ENCODE measurements at places on chromosomes 7 and 10.

- no peak for DNase-seq
- H3K4me3 ChIP-seq = no peak overlapping the region
- no peaks in the 10 kb centered on the region for H3K4me1 ChIP-seq
- no peaks in the 10 kb centered on the region for H3K36me3 ChIP-seq
- no peak overlapping the region for H3K27ac ChIP-seq
These were observed 46.1 kb upstream of the MTPN start for GRCh38 chr7:136023134-136023869.

- H3K27me3 ChIP-seq = no peaks in the 10 kb centered on the region
- no peaks in the 10 kb centered on the region for H3K36me3 ChIP-seq
- DNase-seq = no peak
- no peak overlapping the region for H3K27ac ChIP-seq
These were observed 69.0 kb downstream of the HACD1 start for GRCh38 chr10:17548162-17548561.

DNA sequence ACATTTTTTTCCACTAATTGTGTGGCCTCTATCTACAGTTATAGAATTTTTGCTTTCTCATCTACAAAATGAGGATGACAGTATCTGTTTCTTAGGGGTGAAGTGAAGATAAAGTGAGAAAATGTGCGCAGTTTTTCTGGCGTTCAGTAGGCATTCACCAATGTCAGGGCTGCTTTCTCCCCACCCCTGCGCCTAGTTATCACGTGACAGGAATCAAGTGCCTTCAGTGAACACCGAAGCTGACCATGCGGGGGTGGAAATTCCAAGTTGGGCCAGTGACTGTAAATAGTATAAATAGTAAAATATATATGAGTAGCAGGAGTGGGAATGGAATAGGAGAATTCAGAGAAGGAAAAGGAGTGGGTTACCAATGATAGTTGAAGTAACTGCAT, 77.4 kb downstream of the TAF3 start:
- H3K4me1 ChIP-seq = no peaks in the 10 kb centered on the region
- H3K27ac ChIP-seq = no peak overlapping the region
- no peak for DNase-seq
- no peaks in the 10 kb centered on the region for H3K36me3 ChIP-seq
- H3K4me3 ChIP-seq = no peak overlapping the region

DNA sequence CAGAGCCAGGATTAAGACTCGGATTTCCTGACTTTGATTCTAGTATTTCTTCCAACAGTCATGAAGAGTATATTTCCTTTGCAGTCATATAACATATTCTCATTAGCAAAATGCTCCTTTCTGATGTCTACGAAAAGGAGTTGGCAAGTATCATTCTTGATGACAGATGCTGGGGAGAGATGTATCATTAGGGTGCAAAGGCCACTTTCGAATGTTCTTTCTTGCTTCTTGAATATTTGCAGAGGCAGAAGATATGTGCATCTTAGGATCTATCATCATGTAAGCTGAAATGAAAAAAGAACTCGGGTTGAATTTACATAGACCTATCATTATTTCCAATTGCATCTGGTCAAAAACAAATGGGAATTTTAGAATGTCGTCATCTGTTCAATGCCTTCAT, 294.4 kb downstream of the BAMBI start:
- no peaks in the 10 kb centered on the region for H3K36me3 ChIP-seq
- H3K27ac ChIP-seq = no peak overlapping the region
- DNase-seq = no peak
- H3K4me1 ChIP-seq = no peaks in the 10 kb centered on the region
- no peaks in the 10 kb centered on the region for H3K27me3 ChIP-seq
- H3K4me3 ChIP-seq = no peak overlapping the region

GRCh38 chr7:4246536-4246935, 435.6 kb upstream of the FOXK1 start:
- no peak for DNase-seq
- no peaks in the 10 kb centered on the region for H3K36me3 ChIP-seq
- H3K27me3 ChIP-seq = no peaks in the 10 kb centered on the region
- H3K4me3 ChIP-seq = no peak overlapping the region

DNA sequence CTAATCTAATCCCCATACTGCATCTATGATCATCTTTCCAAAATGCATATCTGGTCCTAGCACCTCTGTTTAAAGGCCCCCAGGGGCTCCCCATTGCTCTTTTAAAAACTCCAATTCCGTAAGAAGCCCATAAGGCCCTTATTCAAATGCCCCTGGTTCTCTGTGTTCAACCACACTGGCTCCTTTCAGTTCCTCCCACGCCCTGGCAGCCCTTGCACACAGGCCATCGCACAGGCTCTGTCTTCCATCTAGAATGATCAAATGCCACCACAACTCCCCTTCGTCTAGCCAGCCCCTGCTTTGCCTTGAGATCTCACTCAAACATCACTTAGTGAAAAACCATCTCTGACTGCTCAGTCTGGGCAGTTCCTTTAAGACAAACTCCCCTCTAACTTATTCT, 112.9 kb upstream of the LYZL2 start:
- H3K27ac ChIP-seq = no peak overlapping the region
- DNase-seq = no peak
- H3K27me3 ChIP-seq = no peaks in the 10 kb centered on the region
- H3K4me3 ChIP-seq = no peak overlapping the region
- H3K4me1 ChIP-seq = no peaks in the 10 kb centered on the region

DNA sequence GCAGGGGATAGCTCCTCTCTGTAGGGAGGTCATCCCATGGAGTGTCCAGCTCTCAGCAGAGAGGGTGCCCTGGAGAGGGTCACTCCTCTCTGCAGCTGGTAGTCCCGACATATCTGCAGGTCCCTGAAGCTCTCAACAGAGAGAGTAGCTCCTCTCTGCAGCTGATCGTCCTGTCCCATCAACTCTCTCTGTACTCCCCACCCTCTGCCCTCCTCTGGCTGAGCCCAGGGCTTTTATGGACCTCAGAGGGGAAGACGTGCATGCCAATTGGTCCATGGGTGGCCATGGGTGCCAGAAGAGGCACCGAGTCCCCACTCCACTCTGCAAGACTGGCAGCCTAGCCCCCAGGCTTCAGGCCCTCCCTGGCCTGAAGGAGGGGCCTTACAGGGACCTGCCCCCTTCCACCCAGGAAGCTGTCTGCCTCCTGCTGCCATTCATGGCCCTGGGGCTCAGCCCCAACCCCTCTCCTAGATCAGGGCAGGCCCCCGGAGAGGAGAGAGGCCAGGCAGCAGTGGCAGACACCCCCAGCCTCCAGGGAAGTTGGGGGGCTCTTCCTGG, 9.0 kb upstream of the BLVRA start:
- no peak overlapping the region for H3K4me3 ChIP-seq
- no peaks in the 10 kb centered on the region for H3K4me1 ChIP-seq
- H3K36me3 ChIP-seq = no peaks in the 10 kb centered on the region
- no peak overlapping the region for H3K27ac ChIP-seq
- H3K27me3 ChIP-seq = no peaks in the 10 kb centered on the region

- H3K4me1 ChIP-seq = no peaks in the 10 kb centered on the region
- DNase-seq = no peak
- H3K27me3 ChIP-seq = no peaks in the 10 kb centered on the region
- no peak overlapping the region for H3K4me3 ChIP-seq
- H3K36me3 ChIP-seq = no peaks in the 10 kb centered on the region
These were observed 34.1 kb downstream of the SAMD8 start for GRCh38 chr10:75145590-75145989.

DNA sequence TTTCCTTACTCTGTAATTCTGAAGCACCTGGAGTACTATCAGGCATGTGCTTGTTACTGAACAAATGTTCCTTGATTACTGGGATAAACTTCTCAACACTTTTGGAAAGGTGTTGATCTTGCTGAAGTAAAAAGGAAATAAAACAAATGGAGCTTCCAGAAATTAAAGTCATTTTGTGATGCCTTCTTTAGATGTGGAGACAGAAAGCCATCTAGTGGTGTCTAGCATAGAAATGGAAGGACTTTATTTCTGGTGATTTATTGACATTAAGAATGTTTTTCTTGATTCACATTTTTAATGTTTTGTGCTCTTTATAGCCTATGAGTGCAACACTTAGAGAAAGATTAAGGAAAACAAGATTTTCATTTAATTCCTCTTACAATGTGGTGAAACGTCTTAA, 1.4 kb downstream of the SFR1 start:
- no peaks in the 10 kb centered on the region for H3K36me3 ChIP-seq
- no peaks in the 10 kb centered on the region for H3K4me1 ChIP-seq
- H3K4me3 ChIP-seq = no peak overlapping the region
- H3K27ac ChIP-seq = no peak overlapping the region
- DNase-seq = no peak

GRCh38 chr10:103062854-103063590, 130.1 kb downstream of the NT5C2 start:
- no peak overlapping the region for H3K4me3 ChIP-seq
- H3K27me3 ChIP-seq = no peaks in the 10 kb centered on the region
- no peak for DNase-seq

GRCh38 chr7:138632826-138633602, 68.1 kb downstream of the SVOPL start:
- DNase-seq = no peak
- H3K27me3 ChIP-seq = no peaks in the 10 kb centered on the region
- H3K36me3 ChIP-seq = no peaks in the 10 kb centered on the region
- H3K4me1 ChIP-seq = no peaks in the 10 kb centered on the region
- no peak overlapping the region for H3K4me3 ChIP-seq

GRCh38 chr10:28429573-28430216, 103.2 kb upstream of the WAC start:
- no peaks in the 10 kb centered on the region for H3K4me1 ChIP-seq
- H3K36me3 ChIP-seq = no peaks in the 10 kb centered on the region
- no peak overlapping the region for H3K27ac ChIP-seq
- H3K4me3 ChIP-seq = no peak overlapping the region
- DNase-seq = no peak

- DNase-seq = no peak
- no peaks in the 10 kb centered on the region for H3K4me1 ChIP-seq
- H3K36me3 ChIP-seq = no peaks in the 10 kb centered on the region
These were observed 67.4 kb downstream of the ZNF438 start for GRCh38 chr10:30963992-30964930.

DNA sequence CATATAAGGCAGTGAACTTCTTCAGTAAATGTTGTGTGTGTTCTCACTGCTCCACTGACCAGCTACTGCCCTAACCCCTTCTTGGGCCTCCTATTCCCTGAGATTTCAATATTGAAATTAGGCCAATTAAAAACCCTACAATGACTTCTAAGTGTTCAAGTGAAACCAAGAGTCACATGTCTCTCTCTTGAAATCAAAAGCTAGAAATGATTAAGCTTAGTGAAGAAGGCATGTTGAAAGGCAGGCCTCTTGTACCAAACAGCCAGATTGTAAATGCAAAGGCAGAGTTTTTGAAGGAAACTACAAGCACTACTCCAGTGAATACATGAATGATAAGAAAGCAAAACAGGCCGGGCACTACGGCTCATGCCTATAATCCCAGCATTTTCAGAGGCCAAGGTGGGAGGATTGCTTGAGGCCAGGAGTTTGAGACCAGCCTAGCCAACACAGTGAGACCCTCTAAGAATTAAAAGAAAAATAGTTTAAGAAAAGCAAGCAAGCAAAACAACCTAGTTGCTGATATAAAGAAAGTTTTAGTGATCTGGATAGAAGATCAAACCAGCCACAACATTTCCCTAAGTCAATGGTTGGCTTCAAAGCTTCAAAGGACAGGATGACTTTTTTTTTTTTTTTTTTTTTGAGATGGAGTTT, 22.3 kb downstream of the BRAF start:
- H3K27me3 ChIP-seq = no peaks in the 10 kb centered on the region
- no peak overlapping the region for H3K4me3 ChIP-seq
- no peak for DNase-seq
- H3K36me3 ChIP-seq = no peaks in the 10 kb centered on the region
- H3K4me1 ChIP-seq = no peaks in the 10 kb centered on the region
- no peak overlapping the region for H3K27ac ChIP-seq

DNA sequence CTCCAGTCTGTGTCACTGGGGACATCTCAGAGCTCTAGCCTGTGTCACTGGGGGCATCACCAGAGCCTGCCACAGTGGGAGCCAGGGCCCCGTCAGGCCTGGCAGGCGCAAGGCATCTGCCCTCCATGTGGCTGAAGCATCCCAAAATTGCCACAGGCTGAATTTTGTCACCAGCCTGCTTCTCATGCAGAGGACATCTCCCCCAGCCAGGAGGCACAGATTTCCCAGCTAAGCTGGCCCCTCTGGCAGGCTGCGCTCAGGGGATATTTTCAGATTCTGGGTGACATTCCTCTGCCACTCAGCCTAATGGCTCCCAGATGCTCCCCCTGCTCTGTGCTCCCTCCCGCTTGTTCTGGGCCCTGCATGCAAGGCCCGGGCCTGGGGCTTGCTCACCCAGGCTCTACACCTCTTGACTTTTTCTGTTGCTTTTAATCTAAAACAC, 64.6 kb downstream of the COL13A1 start:
- no peaks in the 10 kb centered on the region for H3K27me3 ChIP-seq
- H3K4me3 ChIP-seq = no peak overlapping the region
- H3K4me1 ChIP-seq = peaks cover 7% of the 10 kb centered on the region
- no peaks in the 10 kb centered on the region for H3K36me3 ChIP-seq
- no peak for DNase-seq

GRCh38 chr7:97346349-97346748, 228.9 kb downstream of the SDHAF3 start:
- H3K4me3 ChIP-seq = no peak overlapping the region
- H3K27me3 ChIP-seq = no peaks in the 10 kb centered on the region
- H3K27ac ChIP-seq = no peak overlapping the region
- H3K36me3 ChIP-seq = no peaks in the 10 kb centered on the region

DNA sequence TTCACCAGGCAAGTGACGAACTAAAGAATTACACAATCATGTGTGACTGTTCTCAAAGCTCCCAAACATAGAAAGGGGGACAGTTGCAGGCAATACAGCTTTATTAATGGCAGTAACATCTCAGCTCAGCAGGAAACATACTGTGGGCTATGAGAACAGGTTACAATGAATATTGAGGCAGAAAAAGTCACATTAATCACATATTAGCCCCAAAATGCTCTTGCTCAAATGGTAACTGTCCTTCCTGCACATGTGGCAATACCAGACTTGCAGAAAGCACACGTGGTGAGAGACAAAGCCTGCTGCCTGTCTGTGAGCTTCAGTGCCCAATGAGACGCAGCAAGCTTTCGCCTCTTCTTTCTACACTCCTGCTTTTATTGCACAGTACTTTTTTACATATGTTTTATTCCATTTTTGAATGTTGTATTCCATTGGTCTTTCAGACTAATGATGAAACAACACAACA, 104.9 kb upstream of the ACBD5 start:
- no peak for DNase-seq
- H3K4me3 ChIP-seq = no peak overlapping the region
- H3K27ac ChIP-seq = no peak overlapping the region
- no peaks in the 10 kb centered on the region for H3K36me3 ChIP-seq
